ENCODE measurements at places on chromosomes 3 and 15.

DNA sequence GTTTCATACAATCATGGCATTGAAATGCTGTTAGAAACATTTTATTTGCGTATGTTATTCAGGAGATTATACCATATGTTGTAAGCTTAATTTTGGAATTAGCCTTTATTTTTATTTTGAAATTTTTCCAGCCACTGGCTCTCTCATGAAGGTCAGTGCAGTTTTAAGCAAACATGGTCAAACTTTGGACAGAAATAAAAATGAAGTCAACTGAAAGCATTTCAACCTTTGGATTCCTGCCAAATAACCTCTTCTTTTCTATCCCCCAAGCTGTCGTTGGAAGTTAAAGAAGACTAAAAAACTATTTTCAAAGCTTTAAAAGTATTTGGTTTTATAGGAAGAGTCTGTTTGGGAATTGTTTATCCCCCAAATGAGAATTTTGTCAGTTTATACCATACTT is 846.6 kb downstream of the MCTP2 start:
- no peak for DNase-seq

- no peak for DNase-seq
Measured at GRCh38 chr3:64120876-64121275, 97.6 kb upstream of the PSMD6 start.

DNA sequence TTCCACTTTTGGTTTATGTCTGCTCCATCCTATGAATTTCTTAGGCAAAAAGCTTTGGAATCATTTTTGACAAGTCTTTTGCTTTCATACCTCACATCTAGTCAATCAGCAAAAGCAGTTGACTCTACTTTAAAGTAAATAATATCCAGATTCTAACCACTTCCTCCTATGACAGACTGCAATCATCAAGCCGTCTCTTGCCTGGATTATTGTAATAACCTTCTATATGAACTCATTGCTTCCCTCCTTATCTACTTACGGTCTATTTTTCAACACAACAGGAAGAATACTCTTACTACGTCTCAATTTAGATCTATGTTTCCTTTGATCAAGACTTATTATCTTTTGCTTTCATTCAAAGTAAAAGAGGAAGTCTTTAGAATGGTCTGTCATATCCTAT is 20.7 kb downstream of the CLDN1 start:
- no peak for DNase-seq

- DNase-seq = no peak
Measured at GRCh38 chr15:70237626-70238025, 139.9 kb upstream of the TLE3 start.

DNA sequence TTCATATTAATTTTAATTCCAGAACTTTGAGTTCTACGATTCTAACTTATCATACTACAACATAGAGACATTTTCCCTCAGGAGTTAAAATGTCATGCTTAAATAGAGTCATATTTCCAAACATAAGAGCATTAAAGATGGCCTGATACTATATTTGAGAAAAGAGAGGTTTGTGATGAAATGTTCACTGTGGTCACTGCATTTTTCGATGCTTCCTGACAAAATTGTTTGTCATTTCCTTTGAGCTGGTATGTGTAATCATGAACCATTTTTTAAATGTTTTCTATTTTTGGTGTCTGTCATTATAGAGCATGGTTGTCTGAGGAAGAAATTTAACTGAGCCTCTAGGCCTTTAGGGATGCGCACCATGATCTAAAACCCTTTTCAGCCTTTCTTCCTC is 721.4 kb upstream of the NR2F2 start:
- DNase-seq = no peak

GRCh38 chr3:64650096-64650622 is 37.6 kb downstream of the ADAMTS9 start:
- peak; percentile 79 for DNase-seq

- DNase-seq = no peak
Measured at GRCh38 chr3:40255532-40255931, 54.0 kb upstream of the EIF1B start.

- DNase-seq = peak; percentile 43
Measured at GRCh38 chr3:159669766-159670165, 318.9 kb upstream of the IL12A start.

DNA sequence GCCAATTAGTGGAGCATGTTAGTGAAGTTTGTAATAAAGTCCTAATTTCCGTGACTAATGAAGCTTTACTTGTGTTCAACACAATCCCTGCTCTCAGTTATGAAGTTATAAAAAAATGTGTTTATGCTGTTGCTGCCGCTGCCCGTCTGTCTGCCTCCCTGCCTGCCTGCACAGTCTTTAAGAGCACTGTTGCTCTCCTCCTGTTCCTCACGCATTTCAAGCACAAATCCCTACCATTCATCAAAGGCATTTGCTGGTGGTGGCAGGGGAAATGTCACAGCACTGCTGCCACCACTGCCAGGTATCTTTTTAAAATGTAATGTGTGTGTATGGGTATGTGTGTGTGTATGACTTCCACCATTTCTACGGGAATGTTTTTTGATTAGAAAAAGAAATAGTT is 58.8 kb downstream of the CACNA1D start:
- DNase-seq = no peak

DNA sequence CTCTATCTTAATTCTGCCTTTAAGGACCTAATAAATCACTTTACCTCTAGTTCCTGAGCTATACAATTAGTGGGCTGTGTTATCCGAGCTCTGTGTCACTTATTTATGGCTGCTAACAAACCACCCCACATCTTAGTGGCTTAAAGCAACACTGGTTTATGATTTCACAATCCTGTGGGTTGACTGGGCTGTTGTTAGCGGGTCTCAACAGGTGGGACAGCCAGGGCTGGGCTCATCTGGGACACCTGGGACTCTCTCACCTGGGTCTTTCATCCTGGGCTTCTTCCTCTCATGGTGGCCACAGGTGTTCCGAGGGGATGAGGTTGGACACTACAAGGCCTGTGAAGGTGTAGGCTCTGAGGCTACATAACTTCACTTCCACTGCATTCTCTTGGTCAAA is 35.8 kb upstream of the CHST2 start:
- DNase-seq = no peak

DNA sequence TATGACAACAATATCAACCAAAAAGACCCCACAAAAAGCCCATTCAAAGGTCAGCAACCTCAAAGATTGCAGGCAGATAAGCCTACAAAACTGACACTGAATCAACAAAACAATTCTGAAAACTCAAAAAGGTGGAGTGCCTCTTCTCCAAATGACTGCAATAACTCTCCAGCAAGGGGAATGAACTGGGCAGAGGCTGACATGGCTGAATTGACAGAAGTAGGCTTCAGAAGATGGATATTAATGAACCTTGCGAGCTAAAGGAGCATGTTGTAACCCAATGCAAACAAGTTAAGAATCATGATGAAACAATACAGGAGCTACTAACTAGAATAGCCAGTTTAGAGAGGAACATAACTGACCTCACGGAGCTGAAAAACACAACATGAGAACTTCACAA is 20.4 kb upstream of the SLC25A38 start:
- DNase-seq = no peak

DNA sequence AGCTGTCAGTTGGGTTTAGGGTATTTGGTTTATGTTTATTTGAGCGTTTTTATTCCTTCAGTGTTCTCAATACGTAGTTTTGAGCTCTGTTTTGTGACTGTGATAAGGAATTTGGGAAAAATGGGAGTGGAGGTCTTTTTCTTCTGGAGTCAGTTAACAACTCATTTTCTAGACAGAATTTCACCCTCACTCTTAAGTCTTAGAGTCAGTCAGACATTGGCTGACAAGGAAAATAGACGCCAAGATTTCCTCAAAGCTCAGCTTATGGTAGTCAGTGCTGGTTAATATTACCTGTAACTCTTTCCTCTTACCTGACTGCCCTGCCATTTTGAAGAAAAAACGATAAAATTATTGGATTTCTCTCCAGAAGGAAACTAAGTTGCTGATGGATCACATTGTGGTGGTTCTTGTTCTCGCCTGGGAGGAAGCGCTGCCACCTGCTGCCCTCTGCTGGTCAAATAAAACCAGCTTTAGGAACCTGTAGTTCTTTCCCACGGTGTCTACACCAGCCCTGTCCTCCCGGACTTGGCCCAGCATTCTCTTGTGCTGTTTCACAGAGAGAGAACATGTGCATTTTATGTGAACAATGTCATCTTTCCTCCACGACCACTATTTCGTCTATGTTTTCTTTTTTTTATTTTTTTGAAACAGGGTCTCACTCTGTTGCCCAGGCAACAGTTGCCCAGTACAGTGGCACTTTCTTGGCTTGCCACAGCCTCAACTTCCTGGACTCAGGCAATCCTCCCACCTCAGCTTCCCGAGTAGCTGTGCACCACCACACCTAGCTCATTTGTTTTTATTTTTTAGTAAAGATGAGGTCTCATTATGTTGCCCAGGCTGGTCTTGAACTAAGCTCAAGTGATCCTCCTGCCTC is 41.4 kb upstream of the UMPS start:
- DNase-seq = peak; percentile 83

DNA sequence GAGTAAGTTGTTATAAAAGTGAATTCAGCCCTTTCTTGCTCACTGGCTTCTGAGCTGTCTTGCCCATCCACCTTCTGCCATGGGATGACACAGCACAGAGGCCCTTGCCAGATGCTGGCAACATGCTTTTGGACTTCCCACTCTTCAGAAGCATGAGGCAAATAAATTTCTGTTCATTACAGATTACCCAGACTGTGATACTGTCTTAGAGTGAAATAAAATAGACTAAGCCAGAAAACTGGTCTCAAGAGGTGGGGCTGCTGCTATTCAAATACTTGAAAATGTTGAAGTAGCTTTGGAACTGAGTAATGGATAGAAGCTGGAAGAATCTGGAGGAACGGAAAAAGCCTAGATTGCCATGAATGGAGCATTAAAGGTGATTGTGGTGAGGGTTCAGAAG is 170.4 kb downstream of the ZMAT3 start:
- no peak for DNase-seq

GRCh38 chr3:90054311-90054710 is 946.9 kb downstream of the EPHA3 start:
- DNase-seq = no peak

DNA sequence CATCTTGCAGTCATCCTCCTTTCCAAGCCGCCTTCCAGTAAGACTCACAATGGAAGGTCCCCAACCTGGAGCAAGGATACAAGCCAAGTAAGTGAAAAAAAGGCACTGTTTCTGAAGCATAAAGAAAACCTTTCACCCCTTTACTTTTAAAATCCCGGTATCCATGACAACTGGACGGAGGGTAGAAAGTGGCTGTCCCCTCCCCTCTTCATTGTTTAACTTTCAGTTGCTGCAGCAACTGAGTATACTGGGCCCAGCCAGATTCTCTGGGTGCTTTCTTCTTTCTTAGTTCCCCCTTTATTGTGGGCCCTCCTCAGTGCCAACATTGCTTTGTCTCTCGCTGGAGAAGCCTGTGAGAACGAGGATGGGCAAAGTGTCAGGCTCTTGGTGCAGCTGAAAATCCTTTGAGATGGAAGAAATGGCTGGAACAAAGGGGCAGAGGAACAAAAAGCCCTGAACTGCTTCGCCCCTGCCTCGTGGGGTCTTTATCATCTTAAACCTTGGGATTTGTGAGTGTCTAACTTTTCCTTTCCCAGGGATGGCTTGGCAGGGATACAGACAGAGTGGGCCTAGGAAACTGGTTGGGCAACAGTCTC is 224.0 kb upstream of the RGMA start:
- no peak for DNase-seq

DNA sequence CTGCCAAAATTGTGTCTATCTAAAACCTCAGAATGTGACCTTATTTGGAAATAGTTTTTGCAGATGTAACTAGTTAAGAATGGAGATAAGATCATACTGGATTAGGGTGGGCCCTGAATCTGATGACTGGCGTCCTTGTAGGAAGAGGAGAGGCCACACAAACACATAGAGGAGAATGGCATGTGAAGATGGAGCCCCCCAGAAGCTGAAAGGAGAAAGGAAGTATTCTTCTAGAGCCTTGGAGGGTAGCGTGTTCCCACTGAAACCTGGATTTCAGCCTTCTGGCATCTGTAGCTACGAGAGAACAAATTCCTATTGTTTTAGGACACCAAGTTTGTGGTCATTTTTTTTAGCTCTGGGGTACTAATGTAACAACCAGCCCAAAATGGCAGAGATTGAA is 423.0 kb upstream of the TPM1 start:
- no peak for DNase-seq

- DNase-seq = peak; percentile 36
Measured at GRCh38 chr15:48006031-48006511, 114.7 kb upstream of the SLC24A5 start.

GRCh38 chr3:12748477-12748876 is 10.6 kb downstream of the TMEM40 start:
- no peak for DNase-seq

DNA sequence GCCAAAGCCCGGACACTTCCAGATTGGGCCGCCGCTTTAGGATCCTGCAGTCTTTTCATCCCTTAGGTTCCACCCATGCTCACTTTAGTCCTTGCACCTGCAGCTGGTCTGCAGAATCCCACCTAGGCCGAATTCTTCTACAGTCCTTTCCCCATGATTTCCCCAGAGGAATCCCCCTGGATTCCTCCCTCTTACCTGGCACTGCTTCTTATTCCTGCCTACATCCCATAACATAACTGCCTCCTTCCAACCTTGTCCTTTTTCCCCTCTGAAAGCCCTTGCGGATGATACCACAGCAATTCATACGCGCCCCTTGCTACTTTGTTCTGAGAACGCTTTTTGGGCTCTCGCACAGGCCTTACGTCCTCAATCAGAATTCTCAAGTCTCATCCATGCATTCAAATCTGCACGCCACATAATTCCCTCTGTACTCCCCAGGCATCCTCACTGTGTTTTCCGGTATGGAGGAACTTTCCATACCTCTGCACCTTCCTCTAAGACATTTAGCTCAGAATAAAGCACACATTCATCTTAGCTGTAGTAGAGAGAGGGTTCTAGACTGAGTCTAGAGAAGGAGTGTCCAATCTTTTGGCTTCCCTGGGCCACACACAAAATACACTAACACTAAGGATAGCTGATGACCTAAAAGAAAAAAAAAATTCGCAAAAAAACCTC is 619 bp downstream of the EIF2AK4 start:
- DNase-seq = no peak

GRCh38 chr3:80655216-80655615 is 887.4 kb upstream of the ROBO1 start:
- no peak for DNase-seq

DNA sequence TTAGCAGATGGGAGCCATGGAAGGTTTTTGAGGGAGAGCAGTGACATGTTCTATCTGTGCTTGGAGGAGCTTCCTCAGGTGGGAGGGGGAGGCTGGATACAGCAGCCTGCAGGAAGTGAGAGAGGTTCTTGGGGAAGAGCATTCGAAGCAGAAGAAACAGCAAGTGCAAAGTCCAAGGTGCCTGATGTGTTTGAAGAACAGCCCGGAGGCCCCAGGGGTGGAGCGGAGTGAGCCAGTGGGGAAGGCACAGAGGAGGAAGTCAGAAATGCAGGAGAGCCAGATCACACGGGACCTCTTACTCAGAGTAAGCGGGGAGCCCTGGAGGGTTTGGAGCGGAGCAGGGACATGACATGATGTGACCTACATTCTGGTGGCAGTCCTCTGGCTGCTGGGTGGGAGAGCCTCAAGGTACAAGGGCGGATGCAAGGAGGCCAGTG is 10.8 kb downstream of the ITGA11 start:
- DNase-seq = peak; percentile 67

GRCh38 chr15:74025436-74025835 is 30.9 kb downstream of the PML start:
- no peak for DNase-seq

- DNase-seq = no peak
Measured at GRCh38 chr3:178504128-178504527, 32.1 kb upstream of the KCNMB2 start.

All from mesendoderm (in vitro differentiated cells).